Suppressor macrophage (primary cell): ENCODE measurements at places on chromosomes 5 and 9.

DNA sequence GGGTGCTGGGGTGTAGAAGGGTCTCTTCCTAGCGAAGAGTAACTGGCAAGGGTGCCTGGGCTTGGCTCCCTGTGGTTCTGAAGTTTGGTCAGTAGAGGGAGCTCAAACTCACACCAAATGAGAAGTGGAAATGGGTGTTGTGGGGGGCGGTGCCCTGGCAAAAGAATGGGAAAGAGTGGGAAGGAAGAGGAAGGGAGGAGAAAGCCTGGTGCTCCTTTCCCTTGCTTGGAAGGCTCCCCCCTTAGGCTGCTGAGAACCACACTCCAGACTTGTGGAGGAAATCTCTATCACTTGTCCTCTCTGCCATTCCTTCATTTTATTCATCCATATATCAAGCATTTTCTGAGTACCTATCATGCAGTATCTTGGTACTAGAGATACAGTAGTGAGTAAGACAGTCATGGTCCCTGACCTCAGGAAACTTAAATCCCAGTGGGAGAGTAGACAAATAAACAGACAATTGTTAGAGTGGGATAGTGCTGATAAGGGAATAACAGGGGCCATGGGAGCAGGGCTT, 13.0 kb downstream of the SLC4A9 start:
- peak; percentile 71 for DNase-seq

GRCh38 chr9:72618811-72619210, 97.4 kb downstream of the TMC1 start:
- no peak for DNase-seq

- no peak for DNase-seq
Measured at GRCh38 chr5:54251981-54252380, 58.4 kb downstream of the ARL15 start.

DNA sequence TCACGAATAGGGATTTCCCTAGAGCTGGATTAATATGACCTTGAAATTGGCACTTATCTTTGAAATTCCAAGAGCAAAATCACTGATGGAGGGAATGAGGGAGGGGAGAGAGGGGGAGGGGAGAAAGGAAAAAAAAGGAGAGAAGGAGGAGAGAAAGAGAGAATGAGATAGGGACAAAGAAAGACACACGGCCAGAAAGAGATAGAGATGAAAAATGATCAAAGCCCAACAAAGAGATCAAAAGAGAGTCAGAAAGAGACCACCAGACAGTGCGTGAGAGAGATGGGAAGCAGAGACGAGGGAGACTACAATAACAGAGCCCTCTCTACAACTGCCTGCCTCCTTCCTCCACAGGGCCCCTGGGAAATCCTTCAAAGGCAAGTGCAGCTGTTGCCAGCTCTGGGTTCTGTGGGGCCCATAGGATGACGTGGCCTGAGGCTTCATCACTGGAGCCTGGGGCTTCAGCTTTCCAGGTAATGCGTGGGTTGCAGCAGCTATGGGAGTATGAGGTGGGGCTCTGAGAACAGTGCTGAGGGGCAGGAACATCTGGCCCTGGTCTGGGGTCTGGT, 58.3 kb upstream of the SHB start:
- DNase-seq = no peak

- no peak for DNase-seq
Measured at GRCh38 chr5:4882186-4882585, 257.9 kb upstream of the ADAMTS16 start.

DNA sequence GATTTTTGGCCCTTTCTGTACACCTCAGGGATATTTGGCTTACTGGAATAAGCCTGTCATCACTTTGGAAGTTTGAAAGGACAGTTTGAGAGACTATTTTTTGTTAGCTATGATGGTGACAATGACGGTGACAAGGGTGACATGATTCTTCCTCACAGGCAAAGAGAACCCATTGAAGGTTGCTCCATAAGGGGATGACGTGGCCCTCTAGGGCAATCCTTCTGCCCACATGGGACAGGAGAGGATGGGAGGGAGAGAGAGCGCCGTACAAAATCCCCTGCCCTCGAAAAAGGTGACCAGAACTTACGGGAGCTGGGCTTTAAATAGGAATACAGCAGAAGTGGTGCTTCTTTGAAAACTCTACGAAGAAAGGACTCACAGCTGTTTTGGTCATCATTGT, 22.6 kb downstream of the HRH2 start:
- DNase-seq = peak; percentile 33

DNA sequence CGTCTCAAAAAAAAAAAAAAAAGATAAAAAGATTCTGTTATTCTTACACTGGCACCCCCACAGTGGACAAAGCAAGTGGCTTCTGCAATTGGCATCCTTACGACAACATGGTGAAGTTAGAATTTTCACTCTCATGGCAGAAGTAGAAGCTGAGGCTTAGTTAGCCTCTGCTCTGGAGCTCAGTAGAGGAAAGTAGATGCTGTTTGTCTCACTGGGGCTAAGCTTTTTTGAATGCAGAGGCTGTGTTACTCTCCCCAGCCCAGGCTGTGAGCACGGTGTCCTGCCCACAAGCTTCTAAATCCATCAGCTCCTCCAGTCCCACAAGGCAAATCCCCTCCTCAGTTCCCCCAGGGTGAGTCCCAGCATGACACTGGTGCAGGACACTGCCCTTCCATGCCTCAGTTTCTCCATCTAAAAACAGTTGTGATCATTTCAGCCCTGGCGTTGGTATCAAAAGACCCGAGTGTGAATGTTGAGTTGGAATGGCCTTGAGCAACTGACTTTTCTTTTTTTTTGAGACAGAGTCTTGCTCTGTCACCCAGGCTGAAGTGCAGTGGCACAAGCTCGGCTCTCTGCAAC, 22.6 kb upstream of the PHF19 start:
- no peak for DNase-seq

GRCh38 chr5:166535641-166536040, 1755.8 kb upstream of the WWC1 start:
- no peak for DNase-seq

DNA sequence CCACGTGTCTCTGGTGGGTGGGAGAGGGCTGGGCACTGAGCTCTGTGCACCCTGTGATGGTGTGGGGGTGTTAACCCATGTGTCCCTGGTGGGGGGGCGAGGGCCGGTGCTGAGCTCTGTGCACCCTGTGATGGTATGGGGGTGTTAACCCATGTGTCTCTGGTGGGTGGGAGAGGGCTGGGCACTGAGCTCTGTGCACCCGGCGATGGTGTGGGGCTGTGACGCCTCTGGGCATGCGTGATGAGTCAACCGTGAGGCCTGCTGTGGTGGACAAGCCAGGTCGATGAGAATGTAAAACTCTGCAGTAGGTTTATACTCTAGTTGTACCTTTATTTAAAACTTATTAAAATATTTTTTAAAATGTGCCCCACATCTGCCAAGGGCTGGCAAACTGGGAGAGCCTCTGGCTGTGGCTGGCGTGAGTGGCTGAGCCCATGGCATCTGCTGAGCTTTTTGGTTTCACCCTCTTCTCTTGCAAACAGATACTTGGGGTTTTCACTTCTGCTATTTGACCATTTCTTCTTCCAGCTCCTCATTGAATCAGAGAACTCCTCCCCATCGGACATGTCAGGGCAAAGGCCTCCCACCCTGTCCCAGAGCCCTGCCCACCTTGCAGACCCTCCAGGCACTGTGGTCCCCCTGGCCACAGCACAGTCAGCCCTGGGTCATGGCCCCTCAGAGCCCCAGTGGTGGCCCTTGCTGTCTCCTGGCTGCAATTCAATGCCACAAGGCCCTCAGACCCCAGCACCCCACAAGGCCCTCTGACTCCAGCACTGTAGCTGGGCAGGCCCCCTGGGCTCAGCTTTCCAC, 18.5 kb upstream of the EXOC3 start:
- peak; percentile 82 for DNase-seq

DNA sequence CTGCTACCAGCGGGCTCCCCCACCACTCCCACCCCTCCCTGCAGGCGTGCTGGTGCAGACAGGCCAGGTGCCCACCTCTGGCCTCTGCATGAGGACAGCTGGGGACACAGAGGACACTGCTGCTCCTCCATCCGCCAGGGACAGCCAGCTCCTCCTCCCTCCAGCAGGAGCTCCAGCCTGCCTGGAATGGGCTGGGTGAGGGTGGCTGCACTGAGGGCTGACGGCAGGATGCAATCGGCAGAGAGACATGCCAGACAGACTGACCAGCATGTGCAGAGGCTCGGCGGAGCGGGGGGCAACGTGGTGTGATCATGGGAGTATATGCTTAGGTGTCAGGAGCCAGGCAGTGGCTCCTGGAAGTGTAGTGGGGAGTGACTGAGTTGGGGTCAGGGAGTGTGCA, 68.4 kb downstream of the RASGEF1C start:
- no peak for DNase-seq

- no peak for DNase-seq
Measured at GRCh38 chr9:104494808-104495207, 9.3 kb upstream of the OR13F1 start.

DNA sequence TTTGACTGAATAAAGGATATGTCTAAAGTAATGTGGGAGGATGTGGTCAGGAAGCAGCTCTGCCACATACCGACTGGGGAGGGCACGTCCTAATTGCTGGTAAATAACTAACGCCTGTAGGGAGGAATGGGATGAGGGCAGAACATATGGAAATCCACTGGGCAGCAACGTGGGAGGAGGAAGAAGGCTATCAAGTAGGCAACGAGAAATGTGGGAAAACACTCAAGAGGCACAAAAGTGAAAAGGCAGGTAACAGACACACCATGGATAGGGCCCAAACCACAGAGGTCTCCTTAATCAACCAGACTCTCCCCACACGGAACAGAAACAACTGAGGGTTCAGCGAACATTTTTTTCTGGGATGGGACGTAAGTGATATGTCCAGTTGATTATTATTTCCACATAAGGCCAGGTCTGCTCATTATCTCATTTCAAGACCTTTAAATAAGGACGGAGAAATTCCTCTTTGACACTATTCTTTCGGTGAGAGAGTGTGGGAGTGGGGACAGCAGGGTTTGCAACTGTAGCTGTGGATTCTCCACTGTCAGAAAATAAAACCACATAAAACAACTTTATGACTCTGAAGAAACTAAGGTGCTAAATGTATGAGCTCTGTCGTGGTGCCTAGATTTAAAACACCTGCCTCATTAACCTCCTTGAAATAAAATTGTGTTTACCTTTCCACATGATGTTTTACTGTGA, 17.0 kb downstream of the IARS1 start:
- no peak for DNase-seq

DNA sequence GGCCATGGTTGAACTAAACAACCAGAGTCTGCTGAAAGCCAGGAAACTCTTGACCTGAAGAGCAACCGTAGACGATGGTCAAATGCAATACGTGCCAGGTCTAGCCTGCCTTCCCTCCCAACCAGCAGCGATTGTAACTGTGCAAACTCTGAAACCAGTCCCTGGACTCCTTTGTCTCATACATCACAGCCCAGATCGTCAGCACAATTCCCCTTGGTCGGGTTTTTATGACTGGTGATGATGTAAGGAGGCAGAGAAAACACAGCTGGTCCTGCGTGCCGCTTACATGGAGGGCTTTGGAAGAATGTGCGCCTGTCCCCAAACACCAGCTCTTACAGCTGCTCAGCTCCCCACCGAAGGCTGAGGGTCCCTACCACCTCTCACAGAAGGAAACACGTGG, 24.6 kb downstream of the SMIM23 start:
- DNase-seq = no peak

DNA sequence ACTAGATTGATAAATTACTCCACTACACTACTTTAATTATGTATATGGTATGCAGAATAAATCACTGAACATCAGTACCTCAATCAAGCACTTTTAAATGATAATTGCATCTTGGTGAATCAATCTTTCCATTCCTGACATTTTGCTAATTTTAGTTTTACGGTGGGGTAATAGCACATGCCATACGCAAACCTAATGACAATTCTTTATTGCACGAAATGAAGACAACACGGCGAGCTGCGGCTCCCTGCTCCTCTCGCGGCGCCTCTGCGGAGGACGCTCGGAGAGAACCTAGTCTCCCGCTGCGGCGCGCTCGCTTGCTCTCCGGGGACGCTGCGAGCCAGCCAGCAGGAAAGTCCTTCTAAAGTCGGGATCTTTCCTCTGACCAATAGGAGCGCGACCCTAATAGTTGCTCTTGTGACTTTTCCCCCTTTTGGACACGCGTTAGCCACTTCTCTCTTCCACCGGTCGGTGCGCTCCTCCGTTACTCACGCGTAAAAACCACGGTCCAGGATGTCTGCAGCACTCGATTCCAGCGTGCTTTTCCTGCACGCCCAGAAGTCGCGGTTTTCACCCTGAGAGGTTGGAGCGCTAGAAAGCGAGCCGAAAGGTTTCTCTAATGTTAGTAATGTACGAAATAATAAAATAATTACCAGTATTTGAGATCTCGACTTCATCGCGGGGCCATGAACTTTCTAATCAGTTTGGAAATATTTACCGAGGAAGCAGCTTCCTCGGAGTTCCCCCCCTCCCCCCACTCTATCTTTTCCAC, 1.0 kb upstream of the MEF2C start:
- peak; percentile 76 for DNase-seq

- no peak for DNase-seq
Measured at GRCh38 chr9:121902461-121903135, 190.5 kb downstream of the TTLL11 start.

- DNase-seq = no peak
Measured at GRCh38 chr9:106874031-106874430, 11.1 kb downstream of the ZNF462 start.
